Stimulated activated CD4-positive, alpha-beta T cell treated with anti-CD3 and anti-CD28 coated beads, Interleukin-4, amount 100 ng/mL, for 48 hours (primary cell): ENCODE measurements at places on chromosomes 2 and 18.

DNA sequence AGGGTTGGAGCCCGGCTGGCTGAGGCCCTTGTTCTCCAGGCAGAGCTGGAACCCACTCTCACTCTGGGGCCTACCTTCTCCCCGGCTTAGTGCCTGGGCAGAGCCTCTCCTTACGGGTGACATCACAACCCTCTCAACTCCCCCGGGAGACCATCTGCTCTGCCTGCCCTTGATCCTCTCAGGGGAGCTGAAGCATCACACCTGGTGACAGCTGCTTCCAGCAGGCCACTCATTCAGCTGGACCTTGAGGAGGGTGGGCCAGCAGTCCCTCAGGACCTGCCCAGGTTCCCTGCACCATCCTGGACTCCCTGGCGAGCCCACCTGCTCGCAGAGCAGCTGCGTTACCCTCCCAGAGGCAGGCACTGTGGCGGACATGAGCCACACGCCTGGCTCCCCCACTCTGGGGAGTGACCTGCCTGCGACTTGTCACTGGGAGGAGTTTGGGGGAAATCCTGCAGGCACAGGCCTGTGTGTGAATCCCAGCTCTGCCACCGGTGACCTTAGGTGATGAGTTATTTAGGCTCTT is 13.1 kb downstream of the HS6ST1 start:
- DNase-seq: no peak

GRCh38 chr2:165162466-165162865 is 41.4 kb downstream of the SCN3A start:
- DNase-seq: no peak

DNA sequence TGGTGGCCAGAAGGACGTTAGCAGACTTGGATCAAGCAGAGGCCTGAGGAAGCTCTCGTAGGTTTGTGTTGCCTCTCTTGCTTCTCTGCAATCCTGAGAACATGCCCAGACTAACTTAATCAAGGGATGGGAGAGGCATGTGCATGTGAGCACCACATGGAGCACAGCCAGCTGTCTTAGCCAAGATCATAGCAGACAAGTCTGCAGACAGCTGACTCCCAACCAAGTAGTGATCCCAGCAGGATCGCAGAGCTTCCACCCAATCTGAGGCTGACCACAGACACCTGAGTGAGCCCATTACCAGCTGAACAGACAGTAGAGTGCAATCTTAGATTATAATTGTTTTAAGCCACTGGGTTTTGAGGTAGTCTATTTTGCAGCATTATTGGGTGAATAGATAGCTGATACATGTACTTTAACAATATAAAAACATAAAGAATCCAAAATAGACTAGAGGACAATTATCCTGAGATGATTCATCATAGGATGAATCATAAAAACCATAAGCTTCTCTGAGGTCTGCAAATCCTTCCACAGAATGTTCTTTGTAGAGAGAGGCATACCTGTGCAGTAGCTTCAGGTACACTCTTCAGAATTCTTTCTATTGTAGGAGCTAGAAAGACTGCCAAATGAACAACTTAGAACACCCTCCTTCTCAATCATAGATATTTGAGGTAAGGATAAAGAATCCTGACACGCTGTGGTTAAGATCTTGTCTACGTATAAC is 25.2 kb upstream of the FAM110C start:
- DNase-seq: no peak

DNA sequence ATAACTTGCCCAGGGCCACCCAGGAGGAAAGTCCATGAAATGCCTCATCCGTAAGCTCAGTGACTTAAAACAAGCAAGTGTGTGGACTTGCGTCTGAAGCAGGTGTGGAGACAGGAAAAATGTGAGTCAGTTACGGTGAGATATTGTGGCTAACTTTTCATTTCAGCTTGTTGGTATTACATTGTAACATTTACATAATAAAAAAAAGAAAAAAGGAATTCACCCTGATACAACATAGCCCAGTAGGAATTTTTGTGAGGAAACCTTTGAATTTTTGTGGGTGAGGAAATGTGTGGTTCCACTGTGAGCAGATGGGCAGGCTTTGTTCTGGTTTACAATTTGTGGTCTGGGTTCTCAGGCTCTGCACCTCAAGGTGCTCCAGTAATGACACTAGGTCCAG is 33.7 kb upstream of the LYPD6B start:
- DNase-seq: no peak

GRCh38 chr2:48569433-48569832 is 39.5 kb downstream of the STON1 start:
- no peak for DNase-seq

DNA sequence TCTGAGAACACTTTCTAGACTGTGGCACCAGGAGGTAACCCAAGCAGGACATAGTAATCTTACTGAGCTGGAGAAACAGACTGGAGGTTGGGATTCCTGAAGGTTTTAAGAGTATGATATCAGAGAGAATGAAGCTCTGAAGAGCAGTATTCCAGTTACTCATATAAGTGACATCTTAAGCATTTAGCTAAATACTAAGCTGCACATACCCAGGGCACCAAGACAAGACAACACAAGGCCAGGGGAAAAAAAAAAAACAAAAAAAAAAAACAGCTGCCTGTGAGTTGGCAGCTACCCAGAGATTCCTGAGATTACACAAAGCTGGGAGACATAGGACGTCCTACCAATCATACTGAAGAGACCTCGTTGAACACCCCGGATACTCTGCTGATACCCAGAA is 175.8 kb downstream of the SRBD1 start:
- DNase-seq: no peak

GRCh38 chr18:318791-319291 is 51.0 kb upstream of the THOC1 start:
- DNase-seq: no peak
